ENCODE measurements at places on chromosomes 6 and 20.
A peak's percentile ranks its signal among the peaks of the same experiment; 100 is the strongest.

GRCh38 chr6:44192428-44193041 lies 24.2 kb upstream of the MYMX start:
- DNase-seq, result no peak

GRCh38 chr6:37913210-37913609 lies 93.7 kb downstream of the ZFAND3 start:
- DNase-seq, result no peak

DNA sequence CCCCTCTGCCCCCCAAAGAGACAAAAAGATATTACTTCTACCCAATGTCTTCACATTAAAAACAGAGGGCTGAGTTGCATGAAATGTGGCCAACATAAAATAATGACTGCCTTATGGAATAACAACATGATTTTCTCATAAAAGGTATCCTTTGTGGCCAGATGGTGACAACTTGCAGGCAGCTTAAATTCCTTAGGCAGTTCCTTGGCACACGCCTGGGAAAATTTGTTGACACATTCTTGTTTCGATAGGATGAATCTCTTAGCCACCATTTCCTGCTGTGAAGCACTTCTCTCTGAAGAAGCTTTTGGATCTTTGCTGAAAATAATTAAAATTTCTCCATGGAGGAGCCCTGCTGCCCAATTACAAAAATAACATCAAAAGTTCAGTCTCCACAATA lies 109.0 kb upstream of the COL21A1 start:
- no peak for DNase-seq

GRCh38 chr6:109454496-109455436 lies 806 bp downstream of the MICAL1 start:
- peak; percentile 64 for DNase-seq

DNA sequence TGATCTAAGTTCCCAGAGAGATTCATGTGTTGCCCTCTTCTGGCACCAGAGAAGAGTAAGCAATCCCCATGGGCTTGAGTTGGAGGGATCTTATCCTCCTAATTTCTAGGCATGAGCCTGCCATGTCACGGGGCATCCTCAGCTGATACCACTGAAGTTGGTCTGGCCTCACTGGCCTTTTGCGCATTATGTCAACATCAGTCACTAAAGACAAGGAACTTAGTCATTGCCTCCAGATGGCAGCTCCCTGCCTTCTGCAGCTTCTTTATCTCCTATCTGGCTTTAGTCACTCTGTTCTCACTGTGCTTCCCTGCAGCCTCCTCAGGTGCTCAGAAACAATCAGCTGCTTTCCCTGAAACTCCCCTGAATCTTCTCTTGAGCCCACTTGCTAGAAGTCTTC lies 312.2 kb downstream of the ADGRG6 start:
- DNase-seq, result no peak

GRCh38 chr20:3863317-3863716 lies 16.7 kb downstream of the MAVS start:
- DNase-seq, result no peak

DNA sequence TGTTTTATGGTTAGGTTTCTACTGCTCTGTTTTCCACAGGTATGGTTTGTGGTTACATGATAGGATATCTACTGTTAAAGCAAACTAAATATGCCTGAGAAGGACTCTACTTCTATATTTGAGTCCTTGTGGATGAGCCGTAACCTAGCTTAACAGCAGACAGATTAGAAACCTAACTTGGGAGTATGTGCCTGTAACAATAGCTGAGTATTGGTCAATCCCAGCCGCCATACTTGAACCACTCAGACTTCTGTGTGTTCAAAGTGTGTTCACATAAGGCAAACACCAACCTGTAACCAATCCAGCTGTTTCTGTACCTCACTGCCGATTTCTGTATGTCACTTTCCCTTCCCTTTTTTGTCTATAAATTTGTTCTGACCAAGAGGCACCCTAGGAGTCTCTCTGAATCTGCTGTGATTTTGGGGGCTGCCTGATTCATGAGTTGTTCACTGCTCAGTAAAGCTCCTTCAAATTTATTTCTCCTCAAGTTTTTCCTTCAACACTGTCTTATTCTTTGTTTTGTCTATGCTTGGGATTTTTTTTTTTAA lies 37.1 kb downstream of the PHF3 start:
- no peak for DNase-seq
